ENCODE measurements at places on chromosomes 7 and 10.

- no peak for DNase-seq
Measured at GRCh38 chr7:153061910-153062528, 302.5 kb downstream of the ACTR3B start.

DNA sequence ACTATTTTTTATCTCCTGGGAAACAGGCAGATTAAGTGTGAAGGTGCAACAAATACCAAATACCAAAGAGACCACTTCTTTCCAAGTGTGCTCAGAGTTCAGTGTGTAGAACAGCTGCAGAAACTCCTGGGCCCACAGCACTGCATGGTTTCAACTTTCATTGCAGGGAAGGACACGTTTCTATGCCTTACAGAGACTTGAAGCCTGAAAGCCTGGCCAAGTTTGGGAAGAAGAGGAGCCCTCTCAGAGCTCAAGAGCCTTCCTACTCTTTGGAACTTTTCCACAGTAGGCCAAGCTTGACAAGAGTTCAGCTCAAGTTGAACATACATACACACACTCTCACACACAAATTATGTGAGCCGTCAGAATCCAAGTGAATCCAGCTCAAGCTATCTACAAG, 2.5 kb downstream of the HOXA4 start:
- DNase-seq = no peak

DNA sequence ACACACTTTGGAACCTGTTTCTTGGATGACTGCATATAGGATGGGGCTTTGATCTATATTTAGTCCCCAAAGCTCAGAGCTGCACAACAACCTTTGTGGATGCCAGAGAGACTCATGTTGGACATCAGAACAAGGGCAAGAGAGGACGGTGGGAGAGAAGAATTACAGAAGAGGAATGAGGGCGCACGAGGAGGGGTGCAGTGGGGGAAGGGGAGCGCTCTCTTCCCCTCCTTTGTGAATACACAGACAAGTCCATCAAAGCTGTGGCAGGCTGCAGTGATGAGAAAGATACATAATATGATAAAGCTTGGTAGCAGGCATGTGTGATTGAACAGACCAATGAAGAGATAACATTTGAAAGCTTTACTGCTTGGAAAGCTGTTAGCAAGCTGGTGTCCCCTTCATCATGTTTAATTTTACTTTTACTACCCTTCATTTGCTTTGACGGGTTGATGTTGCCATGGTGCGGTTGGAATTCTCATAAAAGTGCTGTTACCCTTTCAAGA, 857.8 kb downstream of the KCNMA1 start:
- DNase-seq = no peak

DNA sequence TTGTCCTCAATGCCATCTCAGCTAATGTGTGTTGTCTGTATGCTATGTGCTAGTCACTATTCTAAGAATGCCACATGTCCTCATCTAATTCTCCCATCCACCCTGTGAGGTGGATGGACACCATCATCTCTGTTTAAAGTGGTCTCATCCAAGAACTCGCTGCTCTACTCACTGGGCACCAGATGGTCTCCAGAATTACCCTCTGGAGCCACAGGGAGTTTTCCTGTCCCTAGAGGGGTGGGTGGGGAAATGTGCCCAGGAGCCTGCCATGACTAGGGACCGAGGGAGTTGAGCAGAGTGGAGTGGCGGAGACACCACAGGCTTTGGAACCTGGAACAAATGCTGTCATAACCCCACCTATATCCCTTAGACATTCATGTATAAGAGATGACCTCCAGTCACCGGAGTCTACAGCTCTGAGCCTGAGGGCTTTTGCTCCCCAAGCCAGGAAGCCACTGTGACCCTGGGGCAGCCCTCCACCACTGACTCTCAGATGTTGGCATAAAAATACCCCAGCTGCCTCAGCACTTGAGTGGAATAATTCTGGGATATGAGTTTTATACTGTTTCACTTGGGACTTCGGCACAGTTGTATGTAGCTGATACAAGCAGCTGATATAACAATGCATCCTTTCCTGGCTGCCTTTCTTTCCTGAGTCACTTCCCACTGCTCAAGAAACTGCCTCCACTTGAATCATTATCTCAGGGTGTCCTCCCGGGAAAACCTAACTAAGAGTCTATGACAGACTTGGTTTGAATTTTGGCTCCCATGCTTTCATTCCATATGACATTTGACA, 61.5 kb upstream of the RAPGEF5 start:
- no peak for DNase-seq

DNA sequence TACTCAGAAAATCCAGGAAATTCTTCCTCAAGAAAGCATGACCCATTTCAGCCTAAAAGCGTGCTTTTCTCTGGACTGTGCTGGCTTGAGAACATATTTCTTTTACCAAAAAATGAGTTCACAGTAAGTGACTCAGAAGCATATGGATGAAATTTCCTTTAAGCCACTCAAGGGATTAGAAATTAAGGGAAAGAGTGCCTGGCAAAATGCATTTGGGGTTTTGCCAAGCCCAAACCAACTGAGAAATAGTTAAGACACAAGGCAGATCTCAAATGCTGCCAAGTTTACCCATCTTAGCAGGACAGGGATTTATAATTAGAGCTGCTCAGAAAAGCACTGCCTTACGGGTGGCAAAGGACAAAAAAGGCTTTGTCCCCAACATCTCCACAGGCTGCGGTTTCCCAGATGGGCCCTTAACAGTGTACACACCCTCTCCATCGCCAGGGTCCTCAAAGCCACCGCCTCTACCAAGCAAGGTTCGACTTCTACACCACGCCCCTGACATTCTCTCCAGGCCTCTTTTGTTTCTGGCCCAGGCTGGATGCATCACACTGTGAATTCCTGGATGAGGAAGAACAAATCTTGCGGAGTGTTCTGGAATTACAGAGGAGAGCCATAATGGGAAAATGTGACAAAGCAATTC, 30.1 kb upstream of the CDHR3 start:
- DNase-seq = no peak

DNA sequence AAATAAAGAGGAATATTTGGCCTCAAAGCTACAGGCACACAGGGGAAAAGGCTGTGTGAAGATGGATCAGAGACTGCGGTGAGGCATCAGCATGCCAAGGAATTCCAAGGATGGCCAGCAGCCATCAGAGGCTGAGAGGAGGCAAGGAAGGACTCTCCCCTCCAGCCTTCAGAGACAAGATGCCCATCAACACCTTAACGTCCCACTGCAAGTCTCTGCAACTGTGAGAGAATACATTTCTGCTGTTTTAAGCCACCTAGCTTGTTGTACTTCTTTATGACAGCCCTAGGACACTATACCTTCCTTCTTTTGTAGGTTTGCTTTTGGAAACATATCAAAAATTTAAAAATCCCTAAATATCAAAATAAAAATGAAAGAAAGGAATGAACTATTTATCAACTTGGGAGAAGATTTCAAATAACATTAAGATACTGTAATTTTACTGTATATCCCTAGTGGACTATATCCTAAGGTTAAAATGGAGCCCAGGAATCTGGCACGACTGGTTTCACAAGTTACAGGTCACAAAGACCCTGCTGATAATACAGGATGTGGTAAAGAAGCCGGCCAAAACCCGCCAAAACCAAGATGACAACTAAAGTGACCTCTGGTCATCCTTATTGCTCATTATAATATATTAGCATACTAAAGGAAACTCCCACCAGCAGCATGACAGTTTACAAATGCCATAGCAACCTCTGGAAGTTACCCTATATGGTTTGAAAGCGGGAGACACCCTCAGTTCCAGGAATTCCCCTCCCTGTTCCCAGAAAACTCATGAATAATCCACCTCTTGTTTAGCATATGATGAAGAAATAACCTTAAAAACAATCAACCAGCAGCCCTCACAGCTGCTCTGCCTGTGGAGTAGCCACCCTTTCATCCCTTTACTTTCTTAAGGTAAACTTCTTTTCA, 185.2 kb downstream of the AVL9 start:
- DNase-seq = no peak

DNA sequence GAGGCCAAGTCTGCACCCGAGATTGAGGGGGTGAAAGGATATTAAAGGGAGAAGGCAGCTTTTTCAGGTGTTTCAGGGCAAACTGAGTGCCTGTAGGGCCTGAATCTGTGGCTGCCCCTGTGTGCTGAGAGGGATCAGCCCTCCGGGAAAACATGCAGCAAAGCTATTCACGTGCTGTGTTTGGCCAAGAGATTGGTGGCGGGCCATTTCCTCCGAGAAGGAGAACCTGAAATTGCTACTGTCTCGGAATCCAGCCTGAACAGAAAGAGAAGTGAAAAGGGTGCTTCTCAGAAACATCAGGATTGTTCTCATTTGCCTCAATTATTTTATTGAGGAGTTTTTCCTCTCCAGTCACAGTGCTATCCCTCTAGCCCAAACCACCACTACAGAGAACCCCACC, 16.0 kb downstream of the GIMAP5 start:
- DNase-seq = no peak

GRCh38 chr10:119734396-119735332, 8.8 kb downstream of the INPP5F start:
- DNase-seq = no peak

DNA sequence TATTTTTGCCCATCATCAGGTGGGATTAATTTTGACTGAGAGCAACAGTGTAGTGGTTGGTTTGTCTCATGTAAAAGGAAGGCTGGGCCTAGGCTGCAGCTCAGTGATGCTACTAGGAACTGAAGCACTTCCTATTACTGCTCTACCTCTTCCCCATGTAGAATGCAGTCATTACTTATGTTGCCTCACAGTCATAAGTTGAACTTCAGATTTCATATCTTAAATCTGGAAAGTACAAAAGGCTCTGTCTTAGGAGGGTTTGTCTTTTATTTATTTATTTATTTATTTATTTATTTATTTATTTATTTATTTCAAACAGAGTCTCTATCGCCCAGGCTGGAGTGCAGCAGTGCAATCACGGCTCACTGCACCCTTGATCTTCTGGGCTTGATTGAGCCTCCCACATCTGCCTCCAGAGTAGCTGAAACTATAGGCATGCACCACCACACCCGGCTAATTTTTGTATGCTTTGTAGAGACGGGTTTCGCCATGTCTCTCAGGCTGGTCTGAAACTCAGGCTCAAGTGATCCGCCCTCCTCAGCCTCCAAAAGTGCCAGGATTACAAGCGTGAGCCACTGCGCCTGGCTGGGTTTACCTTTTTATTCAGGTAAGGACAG, 721.7 kb upstream of the GALNT17 start:
- DNase-seq = no peak

- DNase-seq = no peak
Measured at GRCh38 chr10:5619362-5620211, 46.8 kb downstream of the ASB13 start.

DNA sequence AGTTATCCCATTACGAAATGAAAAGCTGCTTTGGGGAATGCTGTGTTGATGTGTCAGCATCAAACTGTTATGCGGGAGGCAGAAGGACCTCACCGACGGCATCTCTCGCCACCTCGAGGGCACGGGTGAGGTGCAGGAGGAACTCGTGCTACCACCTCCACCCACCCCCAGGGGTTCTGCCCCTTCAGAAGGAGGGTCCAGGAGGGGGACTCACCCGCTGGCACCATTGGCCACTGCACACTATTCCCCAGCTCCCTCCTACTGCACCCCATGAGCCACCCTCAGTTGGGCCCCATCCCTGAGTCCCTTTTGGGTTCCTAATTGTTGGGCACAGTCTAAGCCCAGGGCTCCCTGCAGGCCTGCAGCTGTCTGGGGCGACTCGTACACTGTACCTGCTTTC, 236.6 kb downstream of the PTPRN2 start:
- DNase-seq = no peak

GRCh38 chr7:37971491-37971890, 51.1 kb downstream of the EPDR1 start:
- no peak for DNase-seq

DNA sequence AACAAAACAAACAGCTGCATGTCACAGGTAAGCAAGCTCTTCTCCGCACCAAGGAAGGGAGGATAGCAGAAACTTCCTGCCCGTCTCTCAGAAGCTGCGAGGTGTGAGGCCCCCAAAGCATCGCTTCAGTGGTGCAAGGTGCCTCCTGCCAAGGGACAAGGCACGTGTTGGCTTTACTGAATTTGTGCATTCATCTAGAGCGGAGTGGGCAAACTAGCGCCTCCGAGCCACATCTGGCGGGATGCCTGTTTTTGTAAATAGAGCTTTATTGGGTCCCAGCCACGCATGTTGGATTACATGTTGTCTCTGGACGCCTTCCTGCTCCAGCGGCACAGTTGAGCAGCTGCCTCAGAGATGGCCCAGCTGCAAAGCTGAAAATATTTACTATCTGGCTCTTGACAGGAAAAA, 27.7 kb downstream of the PHYH start:
- no peak for DNase-seq

DNA sequence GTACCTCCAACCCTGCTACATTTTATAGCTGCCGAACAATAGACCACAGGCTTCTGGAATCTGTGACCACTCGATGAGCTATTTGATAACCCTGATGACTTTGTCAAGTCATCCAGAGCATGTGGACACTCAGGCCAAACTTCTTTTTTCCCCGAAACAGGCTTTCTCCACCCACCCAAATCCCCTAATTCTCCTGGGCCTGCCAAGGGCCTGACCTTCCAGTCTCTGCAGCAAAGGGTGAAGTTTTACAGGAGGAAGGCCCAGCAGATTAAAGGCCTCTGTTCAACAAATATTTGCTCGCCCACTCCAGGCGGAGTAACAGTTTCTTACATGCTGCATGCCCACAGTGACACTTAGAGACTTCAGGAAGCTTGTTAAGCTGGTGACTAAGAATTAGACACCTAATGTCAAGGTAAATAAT, 2.0 kb downstream of the JCAD start:
- DNase-seq = no peak

GRCh38 chr10:3427347-3427746, 254.8 kb upstream of the PITRM1 start:
- no peak for DNase-seq

DNA sequence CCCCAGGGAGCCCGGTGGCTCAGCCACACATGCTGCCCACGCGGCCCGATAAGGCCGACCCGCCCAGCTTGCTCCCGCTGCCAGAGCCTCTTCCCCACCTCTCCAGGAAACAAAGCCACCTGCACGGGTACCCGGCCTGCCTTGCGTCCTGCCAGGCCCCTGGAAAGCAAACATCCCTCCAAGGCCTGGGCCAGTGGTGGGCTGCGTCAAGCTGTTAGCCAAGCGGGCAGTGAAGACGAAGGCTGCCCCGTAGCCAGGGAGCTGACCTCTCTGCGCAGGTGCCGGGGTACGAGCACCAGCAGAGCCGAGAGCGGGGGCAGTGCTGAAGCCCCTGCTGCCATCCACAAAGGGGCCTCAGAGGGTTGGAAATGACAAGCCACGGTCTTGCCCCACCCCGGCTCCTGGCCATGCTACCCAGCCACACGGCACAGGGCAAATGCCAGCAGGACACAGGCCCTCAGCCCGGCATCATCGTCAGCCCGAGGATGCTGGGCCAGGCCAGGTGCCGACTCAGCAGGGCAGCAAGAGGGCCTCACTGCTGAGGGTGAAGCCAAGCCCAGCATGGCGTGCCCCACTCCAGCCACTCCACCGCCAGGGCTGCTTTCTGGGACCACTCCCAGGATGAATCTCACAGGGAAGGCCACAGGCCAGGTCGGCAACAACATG, 140.0 kb downstream of the PTPRN2 start:
- DNase-seq = no peak

GRCh38 chr10:3658766-3659165, 126.2 kb downstream of the KLF6 start:
- no peak for DNase-seq

DNA sequence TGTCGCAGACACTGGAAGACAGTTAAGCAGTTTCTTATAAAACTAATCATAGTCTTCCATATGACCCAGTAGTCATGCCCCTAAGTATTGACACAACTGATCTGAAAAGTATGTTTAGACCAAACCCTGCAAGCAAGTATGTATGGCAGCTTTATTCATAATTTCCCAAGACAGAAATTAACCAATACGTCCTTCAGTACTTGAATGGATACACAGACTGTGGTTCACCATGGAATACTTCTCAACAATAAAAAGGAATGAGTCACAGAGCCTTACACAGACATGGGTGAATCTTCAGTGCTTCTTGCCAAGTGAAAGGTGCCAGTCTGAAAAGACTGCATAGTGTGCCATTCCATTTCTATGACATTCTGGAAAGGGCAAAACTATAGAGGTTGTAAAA, 50.2 kb upstream of the AKR1E2 start:
- DNase-seq = no peak

Data from CD4-positive, alpha-beta T cell treated with Interleukin-15 for 4 hours (primary cell).